ENCODE measurements at places on chromosomes 7 and 10.

DNA sequence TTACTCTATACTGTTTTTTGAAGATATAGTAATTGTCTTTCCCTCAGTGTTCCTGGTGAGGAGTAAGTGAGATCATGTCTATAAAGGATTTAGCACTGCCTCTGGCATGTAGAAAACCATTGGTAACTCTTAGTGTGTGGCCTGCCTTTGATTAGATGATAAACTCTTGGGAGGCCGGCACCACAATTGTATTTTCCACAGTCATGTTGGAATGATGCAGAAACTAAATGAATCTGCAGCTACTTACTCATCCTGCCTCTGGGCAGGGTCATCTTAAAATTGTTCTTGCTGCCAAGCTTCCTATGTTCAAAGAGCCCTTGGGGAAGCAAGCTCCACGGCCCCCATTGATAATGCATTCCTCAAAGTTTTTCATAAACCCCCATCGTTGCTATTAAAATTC, 204.6 kb downstream of the ANKRD7 start:
- DNase-seq: no peak

GRCh38 chr7:44796034-44796503, 412 bp upstream of the PPIA start:
- no peak for DNase-seq

DNA sequence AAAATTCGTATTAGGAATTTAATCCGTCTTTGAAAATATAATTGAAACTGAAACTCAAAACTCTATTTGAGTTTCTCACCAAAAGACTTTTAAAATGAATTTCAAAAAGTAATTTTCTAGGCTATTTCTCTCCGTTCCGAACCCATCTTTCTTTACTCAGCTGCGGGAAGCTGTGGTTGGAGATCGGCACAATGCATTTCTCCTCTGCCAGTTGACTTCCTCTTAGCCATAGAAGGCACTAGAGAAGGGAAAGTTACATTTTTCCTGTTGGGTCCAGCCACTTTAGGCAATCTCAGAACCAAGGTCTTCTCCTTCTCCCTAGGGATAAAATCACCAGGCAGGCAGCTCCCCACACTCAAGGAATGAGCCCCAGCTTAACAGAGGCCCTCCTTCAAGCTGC, 133.6 kb upstream of the COL1A2 start:
- no peak for DNase-seq

GRCh38 chr7:152078025-152078424, 52.6 kb downstream of the GALNT11 start:
- no peak for DNase-seq

DNA sequence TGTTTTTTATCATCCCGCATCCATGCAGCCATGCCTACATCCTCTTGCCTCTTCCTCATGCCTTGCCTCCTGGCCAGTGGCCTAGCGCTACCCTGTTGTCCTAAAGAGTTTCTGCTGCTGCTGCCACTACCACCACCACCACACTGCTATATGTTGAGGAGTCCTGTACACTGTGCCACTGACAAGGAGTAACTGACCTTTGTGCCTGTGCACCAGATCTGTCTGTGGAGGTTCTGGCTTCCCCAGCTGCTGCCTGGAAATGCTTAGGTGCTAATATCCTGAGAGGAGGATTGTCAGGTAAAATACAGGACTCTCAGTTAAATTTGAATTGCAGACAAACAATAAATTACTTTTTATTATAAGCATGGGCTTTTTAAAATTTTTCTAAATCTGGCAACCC, 7.0 kb upstream of the CFAP69 start:
- no peak for DNase-seq

GRCh38 chr10:131444286-131444685, 132.8 kb upstream of the TCERG1L start:
- DNase-seq: no peak

- DNase-seq: no peak
Measured at GRCh38 chr7:98679741-98680140, 62.7 kb downstream of the NPTX2 start.

DNA sequence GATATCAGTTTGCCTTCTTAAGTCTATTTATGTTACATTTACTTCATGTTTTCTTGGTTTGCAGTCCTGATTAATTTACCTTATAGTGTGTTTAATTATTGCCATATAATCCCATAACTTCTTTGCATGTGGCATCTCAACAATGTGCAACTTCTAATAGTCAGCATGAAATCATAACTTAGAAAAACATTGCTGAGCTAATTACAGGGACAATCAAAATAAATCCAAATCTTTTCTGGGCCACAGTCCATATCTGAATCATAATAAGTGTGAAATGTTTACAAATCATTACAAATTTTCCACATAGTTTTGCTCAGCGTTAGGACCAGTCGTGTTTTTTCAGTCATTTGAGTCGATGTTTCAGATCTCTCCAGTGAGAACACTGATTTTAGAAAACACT, 29.1 kb upstream of the CABCOCO1 start:
- DNase-seq: no peak

DNA sequence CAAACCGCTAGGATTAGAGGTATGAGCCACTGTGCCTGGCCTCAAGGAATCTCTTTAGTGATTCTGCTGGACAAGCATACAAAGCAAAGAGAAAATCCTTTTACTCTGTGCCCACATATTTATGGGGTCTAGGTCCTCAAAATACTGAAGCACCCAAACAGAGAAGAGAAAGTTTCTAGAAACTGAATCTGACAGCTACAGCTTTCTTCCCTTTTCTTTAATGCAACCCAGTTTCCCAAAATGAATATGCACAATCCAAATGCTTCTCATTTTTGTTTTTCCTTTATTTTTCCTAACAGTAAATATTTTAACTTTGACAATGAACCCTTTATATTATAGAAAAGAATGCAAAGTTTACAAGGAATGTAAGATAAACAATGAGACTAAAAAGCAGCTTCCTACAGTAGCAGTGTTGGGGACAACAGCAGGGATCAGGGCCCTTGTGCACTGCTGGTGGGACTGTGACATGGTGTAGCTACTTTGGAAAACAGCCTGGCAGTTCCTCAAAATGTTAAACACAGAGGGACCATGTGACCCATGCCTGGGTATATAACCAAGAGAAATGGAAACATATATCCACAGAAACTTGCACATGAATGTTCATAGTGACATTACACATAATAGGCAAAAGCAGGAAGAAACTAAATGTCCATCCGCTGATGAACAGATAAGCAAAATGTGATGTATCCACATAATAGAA, 325.2 kb downstream of the PRPF18 start:
- DNase-seq: no peak

All from stimulated activated CD8-positive, alpha-beta memory T cell treated with anti-CD3 and anti-CD28 coated beads, Interleukin-7, amount 100 ng/mL, for 1 hour (primary cell).